Tibial nerve (tissue), 4 donors: ENCODE measurements at places on chromosomes 6 and 20. TPM values are rescaled to one million over a fixed set of nuclear protein-coding genes. Genes with fewer than 3 reads are reported as not detected.

TRDN gene
- not detected for total RNA-seq

TBXT gene
- total RNA-seq, result not detected

GPR6 gene
- not detected for total RNA-seq

TTK gene
- total RNA-seq, result not detected

CCN6 gene
- not detected for total RNA-seq

SNAP91 gene
- total RNA-seq, result 0.42 TPM

LTV1 gene
- total RNA-seq, result 16.4 TPM

FUT9 gene
- not detected for total RNA-seq

SIRPB1 gene
- total RNA-seq, result 1.5 TPM

PDE7B gene
- 22.5 TPM for total RNA-seq

TTPAL gene
- 18.1 TPM for total RNA-seq

NINL gene
- total RNA-seq, result 9.6 TPM

IRF4 gene
- 3.3 TPM for total RNA-seq

TPBG gene
- 13.0 TPM for total RNA-seq

GTPBP2 gene
- total RNA-seq, result 58.5 TPM

PLA2G7 gene
- total RNA-seq, result not detected

SLC17A1 gene
- total RNA-seq, result not detected

FOXS1 gene
- total RNA-seq, result 11.8 TPM

CRISP3 gene
- total RNA-seq, result not detected

SMLR1 gene
- total RNA-seq, result not detected

KCNB1 gene
- 11.7 TPM for total RNA-seq

SLC22A16 gene
- not detected for total RNA-seq

BPIFA1 gene
- total RNA-seq, result not detected

WFDC2 gene
- not detected for total RNA-seq

HMGCLL1 gene
- total RNA-seq, result 2.1 TPM

TRAPPC3L gene
- not detected for total RNA-seq

SIRPD gene
- not detected for total RNA-seq

C20orf202 gene
- 0.59 TPM for total RNA-seq

PSORS1C1 gene
- 8.5 TPM for total RNA-seq

HLA-C gene
- 482 TPM for total RNA-seq

ETV7 gene
- 1.0 TPM for total RNA-seq

SMIM28 gene
- not detected for total RNA-seq

KCTD20 gene
- total RNA-seq, result 53.7 TPM

MYLK4 gene
- 0.60 TPM for total RNA-seq

BTN1A1 gene
- total RNA-seq, result not detected

ADGB gene
- not detected for total RNA-seq

COX4I2 gene
- 4.2 TPM for total RNA-seq

PGC gene
- not detected for total RNA-seq

C6orf163 gene
- total RNA-seq, result 4.5 TPM

PLCB4 gene
- total RNA-seq, result 35.7 TPM

MBOAT1 gene
- total RNA-seq, result 25.6 TPM

PRKN gene
- 5.5 TPM for total RNA-seq

SOBP gene
- total RNA-seq, result 6.0 TPM

CCM2L gene
- 13.8 TPM for total RNA-seq

PNPLA1 gene
- 0.21 TPM for total RNA-seq

PDYN gene
- not detected for total RNA-seq

DLK2 gene
- total RNA-seq, result not detected

TMEM200A gene
- 5.7 TPM for total RNA-seq
